Activated CD8-positive, alpha-beta T cell treated with anti-CD3 and anti-CD28 coated beads for 36 hours (primary cell): ENCODE measurements at places on chromosomes 11 and 22. TPM values are rescaled to one million over a fixed set of nuclear protein-coding genes. Genes with fewer than 3 reads are reported as not detected.
A peak's percentile ranks its signal among the peaks of the same experiment; 100 is the strongest.

- DNase-seq, result no peak
Measured at GRCh38 chr22:50490531-50491308, 4.1 kb downstream of the MIOX start.

GRCh38 chr11:8459711-8460399, 134.2 kb downstream of the STK33 start:
- DNase-seq, result no peak

The VWCE gene
- total RNA-seq, result 25.8 TPM

The JAML gene
- total RNA-seq, result 236 TPM

DNA sequence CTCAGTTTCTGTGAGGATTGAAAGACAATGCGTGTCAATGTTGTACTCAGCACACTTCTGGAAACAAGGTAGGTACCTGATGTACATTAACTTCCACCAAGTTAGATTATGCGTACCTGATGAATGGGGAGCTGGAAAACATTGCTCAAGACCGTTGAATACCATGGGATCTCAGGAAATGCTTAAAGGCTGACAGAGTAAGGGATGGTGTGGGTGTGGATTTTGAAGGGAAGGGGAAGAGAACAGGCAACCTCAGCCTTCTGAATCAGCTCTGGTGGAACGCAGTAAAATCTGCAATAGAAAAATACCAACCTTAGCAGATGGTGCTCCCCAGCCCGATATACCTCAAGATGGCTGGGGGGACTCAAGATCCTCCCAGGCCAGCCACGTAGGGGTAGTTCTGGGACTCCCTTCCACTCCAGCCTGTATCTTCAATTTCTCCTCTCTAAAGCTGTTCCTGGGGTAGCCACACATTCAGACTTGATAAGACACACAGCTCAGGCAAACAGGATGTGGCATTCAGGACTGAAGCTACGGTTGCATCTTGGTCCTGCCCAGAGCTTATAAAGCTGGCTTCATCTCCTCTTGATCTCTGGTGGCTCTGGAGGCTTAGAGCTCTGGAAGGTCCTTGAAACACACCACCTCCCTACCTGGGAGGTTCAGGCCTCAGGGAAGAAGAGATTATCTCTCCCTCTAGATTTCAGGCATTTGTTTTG, 111.8 kb downstream of the CTNND1 start:
- no peak for DNase-seq

- no peak for DNase-seq
Measured at GRCh38 chr11:111388842-111389241, 9.8 kb upstream of the POU2AF1 start.

- no peak for DNase-seq
Measured at GRCh38 chr11:91513734-91514133, 710.9 kb upstream of the FAT3 start.

- DNase-seq, result peak; percentile 40
Measured at GRCh38 chr11:8870411-8871170, 40.4 kb upstream of the AKIP1 start.

GRCh38 chr11:115663790-115664189, 159.6 kb upstream of the CADM1 start:
- no peak for DNase-seq

DNA sequence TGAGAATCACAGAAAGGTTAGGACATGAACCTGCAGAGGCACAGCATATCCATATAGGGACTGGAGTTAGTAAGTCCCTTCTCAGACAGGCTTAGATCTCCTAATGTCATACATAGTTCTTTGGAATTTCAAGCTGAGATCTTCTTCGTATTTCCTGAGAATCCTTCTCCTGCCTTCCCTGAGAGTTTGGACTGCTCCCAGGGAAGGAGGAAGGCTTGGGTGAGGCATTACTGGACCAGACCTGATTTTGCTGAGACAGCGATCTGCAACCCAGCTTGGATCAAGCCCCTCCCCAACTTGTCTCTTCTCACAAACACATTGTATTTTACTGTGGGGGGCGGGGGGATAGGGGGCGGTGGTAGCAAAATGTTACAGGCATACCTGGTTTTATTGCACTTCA, 108.5 kb downstream of the TSPAN18 start:
- no peak for DNase-seq

The HMGXB4 gene
- total RNA-seq, result 38.2 TPM

DNA sequence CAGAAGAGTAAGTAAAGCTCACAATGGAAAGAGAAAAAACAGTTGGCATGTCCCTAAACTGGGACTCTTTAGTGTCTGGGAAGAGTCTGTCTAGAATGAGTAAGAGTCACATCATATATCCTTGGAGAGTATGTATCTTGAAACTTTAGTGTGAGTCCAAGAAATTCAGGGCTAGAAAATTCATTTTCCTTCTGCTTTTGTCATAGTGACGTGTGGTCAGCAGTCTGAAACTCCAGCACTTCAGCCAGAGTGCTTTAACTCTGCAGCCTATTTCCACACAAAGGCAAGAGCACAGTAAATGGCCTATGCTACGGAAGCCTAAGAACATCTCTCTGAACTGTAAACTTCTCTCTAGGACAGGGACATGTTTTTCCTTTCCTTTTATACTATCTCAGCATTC, 174.1 kb downstream of the FAM181B start:
- no peak for DNase-seq

- DNase-seq, result no peak
Measured at GRCh38 chr11:69699213-69699612, 4.6 kb downstream of the FGF19 start.

The TOLLIP gene
- 32.4 TPM for total RNA-seq

DNA sequence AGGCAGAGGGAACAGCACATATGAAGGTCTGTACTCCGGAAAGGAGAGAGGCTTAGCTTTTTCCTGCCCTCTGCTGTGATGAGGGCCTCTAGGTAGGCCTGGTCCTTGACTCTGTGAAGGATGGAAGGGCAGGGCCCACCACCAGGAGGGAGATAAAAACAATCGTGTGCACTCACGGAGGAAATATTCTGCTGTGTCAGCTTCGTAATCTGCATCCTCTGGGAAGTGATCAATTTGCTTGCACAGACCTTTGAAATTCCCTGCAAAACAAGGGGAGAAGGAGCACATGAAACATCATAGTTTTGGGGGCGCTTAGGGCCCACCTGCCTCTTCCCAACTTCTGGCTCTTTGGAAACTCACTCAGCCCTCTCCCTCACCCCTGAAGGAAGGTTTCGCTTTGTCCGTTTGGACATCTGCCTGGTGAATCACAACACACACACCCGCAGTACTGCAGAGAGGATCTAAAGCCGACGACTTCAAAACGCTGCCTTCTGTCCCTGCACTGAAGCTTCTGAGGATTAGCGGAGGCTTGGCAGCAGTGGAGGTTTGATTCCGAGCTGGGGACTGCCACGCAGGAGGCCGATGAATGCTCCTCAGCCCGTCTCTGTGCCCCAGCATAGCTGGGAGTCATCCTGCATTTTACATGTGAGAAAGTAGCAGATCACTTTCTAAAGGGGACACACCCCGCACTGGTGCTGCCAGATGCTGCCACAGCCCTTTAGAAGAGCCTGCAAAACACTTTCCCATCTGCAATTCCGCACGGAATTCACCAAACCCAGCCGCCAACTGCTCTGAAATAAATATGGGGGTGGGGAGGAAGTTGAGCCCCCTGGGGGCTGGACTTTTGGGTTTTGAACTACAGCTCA, 58.6 kb upstream of the EIF3D start:
- no peak for DNase-seq

DNA sequence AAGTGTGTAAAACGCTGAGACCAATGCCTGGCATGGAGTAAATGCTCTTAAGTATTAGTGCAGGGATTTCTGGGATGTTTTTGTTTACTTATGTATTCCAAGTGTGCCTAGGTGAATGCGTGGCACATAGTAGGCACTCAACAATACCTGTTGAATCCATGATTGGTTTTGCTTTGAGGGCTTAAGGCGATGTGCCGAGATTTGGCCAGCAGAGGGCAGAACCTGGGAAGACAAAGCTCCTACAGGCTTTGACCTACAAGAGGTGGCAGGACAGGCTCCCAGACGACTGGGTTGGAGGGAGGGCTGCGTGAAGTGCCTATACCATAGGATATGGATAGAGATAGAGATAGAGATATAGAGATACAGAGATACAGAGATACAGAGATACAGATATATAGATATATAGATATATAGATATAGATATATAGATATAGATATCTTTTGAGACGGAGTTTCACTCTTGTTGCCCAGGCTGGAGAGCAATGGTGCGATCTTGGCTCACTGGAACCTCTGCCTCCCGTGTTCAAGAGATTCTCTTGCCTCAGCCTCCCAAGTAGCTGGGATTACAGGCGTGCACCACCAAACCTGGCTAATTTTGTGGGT, 13.9 kb downstream of the KCNE3 start:
- peak; percentile 81 for DNase-seq

- no peak for DNase-seq
Measured at GRCh38 chr22:43860126-43860525, 2.2 kb downstream of the SULT4A1 start.
